ENCODE measurements at places on chromosomes 11 and 22.
A peak's percentile ranks its signal among the peaks of the same experiment; 100 is the strongest.

- DNase-seq, result peak; percentile 63
Observed at GRCh38 chr11:62664405-62665074, 470 bp downstream of the C11orf98 start.

DNA sequence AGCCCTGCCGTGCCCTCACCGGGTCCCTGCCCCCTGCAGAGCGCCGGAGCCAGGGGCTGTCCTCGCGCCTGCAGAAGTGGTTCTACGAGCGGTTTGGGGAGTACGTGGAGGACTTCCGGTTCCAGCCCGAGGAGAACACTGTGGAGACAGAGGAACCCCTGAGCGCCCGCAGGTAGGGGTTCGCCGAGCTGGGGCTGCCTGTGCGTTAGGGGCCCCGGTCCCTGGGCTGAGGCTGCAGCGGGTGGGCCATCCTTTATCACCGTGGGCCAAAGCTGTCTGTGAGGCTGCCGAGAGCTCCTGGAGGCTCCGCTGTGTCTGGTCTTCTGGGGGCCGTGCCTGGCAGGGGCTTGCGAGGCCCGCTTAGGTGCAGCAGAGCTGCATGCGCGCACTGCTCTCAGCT lies 42.8 kb downstream of the GRAMD4 start:
- no peak for DNase-seq

DNA sequence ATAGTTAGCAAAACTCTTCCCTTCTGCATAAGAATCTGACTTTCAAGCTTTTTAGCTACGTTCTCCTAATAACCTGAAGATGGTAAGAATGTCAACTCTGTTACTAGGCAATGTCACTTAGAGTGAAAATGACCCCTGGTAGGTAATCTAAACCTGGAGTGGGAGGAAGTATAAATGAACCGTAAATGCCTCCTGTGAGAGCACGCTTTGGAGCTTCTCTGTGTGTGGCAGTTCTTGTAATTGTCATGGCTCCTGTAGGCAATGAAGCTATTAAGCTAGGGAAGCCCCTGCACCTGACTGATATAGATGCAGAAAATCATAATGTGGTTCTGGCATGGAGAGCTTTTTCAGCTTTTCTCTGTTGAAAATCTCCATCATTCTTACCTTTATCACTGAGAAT lies 29.4 kb downstream of the CALCA start:
- no peak for DNase-seq

DNA sequence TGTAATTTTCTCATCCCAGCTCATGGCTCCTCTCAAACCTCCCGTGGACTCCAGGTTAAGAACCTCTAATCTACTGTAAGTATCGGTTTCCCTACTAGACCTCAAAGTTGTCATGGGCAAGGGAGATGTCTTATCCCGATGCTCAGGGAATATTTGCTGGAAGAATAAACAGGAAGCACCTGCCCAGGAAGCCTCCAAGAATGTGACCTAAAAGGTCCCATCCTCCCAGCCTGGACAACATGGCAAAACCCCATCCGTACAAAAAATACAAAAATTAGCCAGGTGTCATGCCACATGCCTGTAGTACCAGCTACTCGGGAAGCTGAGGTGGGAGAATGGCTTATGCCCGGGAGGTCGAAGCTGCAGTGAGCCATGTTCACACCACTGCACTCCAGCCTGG lies 62.4 kb downstream of the APOL1 start:
- no peak for DNase-seq

DNA sequence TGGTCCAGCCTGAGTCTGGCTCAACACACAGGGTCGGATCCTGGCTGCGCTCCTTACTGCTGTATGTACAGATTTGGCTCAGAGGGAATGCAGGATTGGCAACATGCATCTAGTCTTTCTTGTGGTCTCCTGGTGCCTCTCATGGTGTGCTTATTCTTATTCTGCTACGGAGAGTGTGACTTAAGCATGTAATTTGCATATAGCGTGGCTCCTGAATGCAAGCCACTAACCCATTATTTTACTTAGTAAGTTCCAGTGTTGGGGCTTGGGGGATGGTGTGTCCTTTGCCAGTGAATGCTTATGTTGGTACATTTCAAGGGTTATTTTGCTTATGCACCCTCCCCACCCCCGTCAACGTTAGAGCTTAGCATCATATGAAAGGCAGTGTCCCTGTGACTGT lies 51.2 kb downstream of the PTPRJ start:
- DNase-seq, result no peak

DNA sequence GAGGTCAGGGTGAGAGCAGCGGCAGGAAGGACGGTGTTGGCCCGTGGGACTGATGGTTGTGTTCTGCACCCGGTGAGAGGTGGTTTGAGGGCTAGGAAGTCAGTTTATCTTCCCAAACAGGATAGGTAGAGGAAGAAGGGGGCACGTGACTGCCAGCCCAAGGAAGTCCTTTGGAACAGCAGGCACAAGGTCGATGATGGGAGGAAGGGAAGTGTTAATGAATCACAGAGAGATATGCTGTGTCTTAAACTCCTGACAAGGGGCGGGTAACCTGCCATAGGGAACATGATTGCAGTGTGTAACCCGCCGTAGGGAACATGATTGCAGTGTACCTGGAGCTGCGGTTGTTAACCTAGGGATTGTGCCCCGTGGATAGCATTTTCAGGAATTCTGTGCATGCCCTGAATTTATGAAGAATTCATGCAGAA lies 49.0 kb downstream of the PRR5L start:
- DNase-seq, result no peak

- no peak for DNase-seq
Observed at GRCh38 chr11:6062691-6063358, 32.3 kb upstream of the OR56A1 start.

GRCh38 chr11:31764766-31765165 lies 46.4 kb downstream of the PAX6 start:
- DNase-seq, result no peak

DNA sequence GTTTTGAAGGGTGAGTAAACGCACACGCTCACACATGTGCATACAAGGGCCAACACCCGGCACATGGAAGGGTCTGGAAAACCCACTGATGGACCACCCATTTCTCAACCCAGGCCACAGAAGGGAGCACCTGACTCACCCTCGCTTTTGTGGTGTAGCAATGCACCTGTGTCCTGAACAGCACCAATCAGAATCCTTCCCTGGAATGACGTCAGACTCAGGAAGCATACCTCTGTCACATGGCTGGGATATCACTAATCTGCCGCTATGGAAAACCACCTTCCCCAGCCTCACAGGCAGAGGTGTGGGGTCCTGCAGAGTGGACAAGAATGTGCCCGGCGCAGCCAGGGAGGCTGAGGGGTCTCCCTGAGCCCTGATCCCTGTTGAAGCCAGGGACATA lies 9.0 kb upstream of the OSM start:
- peak; percentile 24 for DNase-seq

DNA sequence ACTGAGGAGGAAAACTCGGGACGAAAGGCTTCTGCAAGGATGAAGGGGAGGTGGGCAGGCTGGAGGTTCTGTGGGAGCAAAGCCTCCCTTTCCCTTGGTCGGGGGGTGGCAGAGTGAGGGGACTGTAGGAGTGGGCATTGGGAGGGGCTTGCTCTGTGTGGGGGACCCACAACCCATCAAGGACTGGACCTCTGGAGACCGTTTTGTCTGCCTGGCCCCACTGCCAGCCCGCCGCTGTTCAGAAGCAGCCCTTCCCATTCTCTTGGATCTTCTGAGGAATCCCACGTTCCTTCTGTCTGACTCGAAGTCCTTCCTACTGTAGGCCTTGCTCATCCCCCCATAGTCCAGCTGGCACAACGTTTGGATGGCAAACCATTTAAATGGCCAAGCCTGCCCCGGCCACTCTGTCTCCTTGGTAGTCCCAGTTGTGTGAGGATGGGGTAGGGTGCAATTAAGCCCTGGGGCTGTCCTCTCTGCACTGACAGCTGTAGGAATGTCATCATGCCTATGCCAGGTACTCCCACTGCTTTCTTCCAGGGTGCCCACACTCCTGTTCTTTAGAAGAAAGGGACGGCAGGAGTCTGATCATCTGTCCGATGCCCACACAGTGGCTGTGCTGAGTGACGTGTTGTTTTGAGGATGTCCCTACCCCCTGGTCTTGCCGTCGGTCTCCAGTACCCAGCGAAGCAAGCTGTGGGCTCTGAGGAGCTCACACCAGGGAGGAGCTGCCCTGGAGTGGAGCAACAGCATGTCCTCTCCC lies 17.0 kb upstream of the NECTIN1 start:
- DNase-seq, result no peak

- DNase-seq, result no peak
Observed at GRCh38 chr22:25540908-25541660, 23.4 kb upstream of the GRK3 start.

All from stimulated activated CD4-positive, alpha-beta T cell treated with anti-CD3 and anti-CD28 coated beads, Interleukin-4, amount 100 ng/mL, for 24 hours (primary cell).